ENCODE measurements at places on chromosomes 1 and 21.

DNA sequence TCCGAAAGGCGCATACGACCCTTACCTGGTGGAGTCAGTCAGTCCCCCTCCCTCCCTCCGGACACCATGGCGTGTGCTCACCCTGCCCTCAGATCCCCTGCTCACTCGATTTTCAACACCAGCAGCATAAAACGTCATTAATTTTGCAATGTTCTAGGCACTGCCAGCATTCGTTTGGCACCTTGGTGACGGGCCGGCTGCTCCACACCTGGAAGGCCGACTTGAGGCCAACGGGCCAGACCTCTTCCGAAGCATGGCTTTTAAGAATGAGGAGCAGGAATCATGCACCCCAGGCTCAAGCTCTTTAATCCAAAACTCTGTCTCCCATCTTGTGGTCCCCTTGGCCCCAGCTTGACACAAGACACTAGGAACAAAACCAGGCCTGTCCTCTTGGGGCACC is 33.1 kb downstream of the NPHP4 start:
- DNase-seq: no peak

- DNase-seq: peak; percentile 5
Measured at GRCh38 chr1:158121604-158122254, 59.0 kb upstream of the CD1D start.

- no peak for DNase-seq
Measured at GRCh38 chr1:174116042-174116441, 43.3 kb upstream of the RABGAP1L start.

- peak; percentile 11 for DNase-seq
Measured at GRCh38 chr1:167935216-167936067, 1.0 kb upstream of the DCAF6 start.

DNA sequence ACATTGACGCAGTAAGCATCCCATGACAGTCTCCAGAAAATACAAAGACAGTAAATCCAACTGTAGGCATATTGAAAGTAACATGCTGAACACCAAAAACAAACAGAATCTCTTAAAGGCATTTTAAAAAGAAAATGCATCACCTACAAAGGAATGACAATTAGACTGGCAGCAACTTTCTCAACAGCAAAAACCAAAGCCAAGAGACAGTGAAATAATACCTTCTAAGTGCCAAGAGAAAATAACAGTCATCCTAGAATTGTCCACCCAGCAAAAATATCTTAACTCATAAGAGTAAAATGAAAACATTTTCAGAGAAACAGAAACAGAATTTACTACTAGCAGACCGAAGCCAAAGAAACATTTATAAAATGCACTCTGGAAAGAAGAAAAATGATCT is 20.0 kb downstream of the CCDC185 start:
- no peak for DNase-seq

GRCh38 chr21:25834381-25834780 is 99.6 kb downstream of the GABPA start:
- no peak for DNase-seq

Measured in stimulated activated CD4-positive, alpha-beta T cell treated with anti-CD3 and anti-CD28 coated beads, Interleukin-2, amount 100 ng/mL, for 48 hours (primary cell).